WTC11 (cell line): ENCODE measurements at places on chromosomes 11 and 22. TPM values are rescaled to one million over a fixed set of nuclear protein-coding genes. Genes with fewer than 3 reads are reported as not detected.

DNA sequence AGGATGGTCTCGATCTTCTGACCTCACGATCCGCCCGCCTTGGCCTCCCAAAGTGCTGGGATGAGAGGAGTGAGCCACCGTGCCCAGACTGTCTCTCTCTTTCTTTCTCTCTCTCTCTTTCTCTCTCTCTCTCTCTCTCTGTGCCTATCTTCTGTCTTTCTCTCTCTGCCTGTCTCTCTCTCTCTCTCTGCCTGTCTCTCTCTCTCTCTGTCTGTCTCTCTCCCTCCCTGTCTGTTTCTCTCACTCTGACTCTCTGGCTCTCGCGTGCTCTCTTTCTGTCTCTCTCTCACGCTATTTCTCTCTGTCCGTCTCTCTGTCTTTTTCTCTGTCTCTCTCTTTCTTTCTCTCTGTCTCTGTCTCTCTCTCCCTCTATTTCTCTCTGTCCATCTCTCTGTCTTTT is 3911.2 kb upstream of the OR11H1 start:
- DNase-seq, result no peak

DNA sequence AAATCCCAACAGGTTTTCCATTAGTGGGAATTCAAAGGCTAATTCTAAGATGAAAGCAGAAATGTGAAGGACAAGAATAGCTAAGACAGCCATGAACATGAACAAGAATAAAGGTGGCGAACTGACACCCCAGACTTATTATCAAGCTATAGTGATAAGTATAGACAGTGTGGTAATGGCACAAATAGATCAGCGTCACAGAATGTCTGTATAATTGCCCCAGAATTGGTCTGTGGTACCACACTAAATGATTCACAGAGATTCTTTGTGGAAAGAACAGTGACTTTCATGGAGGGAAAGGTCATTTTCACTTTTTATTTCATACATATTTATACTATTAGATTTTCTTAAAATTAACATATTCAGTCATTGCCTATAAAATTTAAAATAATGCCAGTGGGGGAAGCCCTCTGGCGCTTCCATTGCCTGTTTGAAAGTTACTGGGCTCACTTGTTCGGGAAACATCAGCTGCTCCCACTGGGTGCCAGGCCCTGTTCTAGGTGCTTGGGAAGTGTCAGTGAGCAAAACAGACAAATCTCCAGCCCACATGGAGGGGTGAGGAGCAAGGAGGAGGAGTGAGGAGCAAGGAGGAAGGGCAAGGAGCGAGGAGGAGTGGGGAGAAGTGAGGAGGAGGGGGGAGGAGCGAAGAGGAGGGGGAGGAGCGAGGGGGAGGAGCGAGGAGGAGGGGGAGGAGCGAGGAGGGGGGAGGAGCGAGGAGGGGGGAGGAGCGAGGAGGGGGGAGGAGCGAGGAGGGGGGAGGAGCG is 11.3 kb upstream of the NLRP6 start:
- no peak for DNase-seq

- no peak for DNase-seq
These were observed 889.4 kb upstream of the TENM4 start for GRCh38 chr11:80330264-80330663.

DNA sequence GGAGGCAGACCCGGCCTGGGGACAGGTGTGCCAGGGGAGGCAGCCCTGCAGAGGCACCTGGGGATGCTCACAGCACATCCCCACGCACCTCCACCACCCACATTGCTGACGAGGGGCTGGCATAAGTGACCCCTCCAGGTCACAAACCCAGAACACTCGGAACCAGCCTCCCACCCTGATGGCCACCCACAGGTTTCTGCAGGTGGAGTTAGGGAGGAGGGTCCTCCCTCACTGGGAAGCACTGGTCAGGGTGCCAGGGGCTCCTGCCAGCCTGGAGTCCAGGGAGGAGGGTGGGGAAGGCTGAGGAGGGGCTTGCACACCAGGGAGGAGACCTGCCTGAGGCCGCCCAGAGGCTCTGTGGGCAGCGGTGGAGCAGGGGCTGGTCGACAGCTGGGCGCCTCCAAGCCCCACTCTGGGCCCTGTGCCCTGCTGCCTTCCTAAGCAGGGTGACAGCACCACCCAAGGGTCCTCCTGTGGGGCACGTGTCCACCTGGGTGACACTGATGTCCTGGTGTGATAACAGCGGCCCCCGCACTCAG is 51.0 kb upstream of the CARS1 start:
- DNase-seq, result peak; percentile 6

DNA sequence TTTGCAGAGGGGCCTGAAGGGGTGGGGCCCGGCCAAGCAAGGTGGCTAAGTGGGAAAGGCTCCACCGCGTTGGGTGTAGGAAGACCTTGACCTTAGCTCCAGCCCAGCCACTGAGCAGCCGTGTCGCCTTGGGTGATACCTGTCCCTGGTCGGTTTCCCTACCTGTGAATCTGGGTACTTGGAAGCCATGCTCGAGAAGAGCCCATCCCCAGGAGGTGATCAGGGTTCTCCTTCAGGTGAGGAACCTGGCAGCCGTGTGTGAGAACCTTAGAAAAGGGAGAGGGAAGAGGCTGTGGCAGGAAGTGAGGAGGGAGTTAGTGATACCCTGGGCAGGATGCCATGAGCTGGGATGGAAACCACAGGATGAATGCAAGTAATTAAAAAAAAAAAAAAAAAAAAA is 21.6 kb downstream of the PPARA start:
- DNase-seq, result no peak

The PATE2 gene
- not detected in 3 replicates for total RNA-seq

DNA sequence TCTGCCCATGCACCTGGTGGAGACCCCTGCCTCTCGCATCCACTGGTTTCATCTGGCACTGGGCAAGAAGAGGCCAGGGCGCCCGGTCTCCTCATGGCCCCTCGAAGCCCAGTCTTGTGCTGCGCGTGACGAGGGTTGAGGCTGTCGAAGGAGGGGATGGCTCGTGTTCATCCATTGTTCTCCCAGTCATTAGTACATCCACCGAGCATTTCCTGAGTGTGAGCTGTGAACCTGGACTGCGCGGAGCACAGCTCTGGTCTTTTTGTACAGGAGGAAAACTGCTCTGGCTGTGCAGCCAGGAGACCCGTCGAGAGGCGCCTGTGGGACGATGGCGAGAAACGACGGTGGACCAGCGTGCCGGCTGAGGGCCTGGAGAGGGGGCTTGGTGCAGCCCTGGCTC is 6.8 kb downstream of the CACNA1I start:
- DNase-seq, result no peak

DNA sequence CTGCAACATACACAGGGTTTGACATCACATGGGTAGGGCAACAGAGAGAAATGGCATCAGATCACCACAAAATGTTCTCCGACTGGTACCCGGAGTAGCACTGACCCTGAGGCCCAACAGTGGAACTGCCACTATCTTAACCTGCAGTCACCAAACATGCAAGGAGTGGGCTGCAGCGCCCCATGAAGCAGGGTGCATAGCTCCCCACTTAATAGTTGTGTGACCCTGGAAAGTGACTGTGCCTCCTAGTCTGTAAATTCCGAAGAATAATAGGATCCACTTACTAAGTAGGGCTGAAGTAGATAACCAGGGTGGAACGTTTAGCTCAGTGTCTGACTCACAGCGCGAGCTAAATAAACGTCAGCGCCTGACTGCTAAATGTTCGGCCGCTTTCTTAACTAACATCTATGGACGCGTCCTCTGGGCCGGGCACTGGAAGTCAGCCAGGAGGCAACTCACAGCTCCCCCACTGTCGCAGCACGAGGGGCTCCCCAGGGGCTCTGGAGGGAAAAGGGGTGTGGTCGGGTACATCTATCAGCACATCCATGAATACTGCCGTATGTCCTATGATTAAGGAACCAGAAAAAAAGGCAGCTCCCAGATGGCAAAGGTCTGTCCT is 777 bp downstream of the LTO1 start:
- DNase-seq, result no peak

- no peak for DNase-seq
These were observed 6.8 kb upstream of the ESAM start for GRCh38 chr11:124768914-124769313.

GRCh38 chr11:121295246-121296029 is 2.9 kb downstream of the SC5D start:
- no peak for DNase-seq

- DNase-seq, result no peak
These were observed 1.1 kb upstream of the DIXDC1 start for GRCh38 chr11:111936040-111936540.

DNA sequence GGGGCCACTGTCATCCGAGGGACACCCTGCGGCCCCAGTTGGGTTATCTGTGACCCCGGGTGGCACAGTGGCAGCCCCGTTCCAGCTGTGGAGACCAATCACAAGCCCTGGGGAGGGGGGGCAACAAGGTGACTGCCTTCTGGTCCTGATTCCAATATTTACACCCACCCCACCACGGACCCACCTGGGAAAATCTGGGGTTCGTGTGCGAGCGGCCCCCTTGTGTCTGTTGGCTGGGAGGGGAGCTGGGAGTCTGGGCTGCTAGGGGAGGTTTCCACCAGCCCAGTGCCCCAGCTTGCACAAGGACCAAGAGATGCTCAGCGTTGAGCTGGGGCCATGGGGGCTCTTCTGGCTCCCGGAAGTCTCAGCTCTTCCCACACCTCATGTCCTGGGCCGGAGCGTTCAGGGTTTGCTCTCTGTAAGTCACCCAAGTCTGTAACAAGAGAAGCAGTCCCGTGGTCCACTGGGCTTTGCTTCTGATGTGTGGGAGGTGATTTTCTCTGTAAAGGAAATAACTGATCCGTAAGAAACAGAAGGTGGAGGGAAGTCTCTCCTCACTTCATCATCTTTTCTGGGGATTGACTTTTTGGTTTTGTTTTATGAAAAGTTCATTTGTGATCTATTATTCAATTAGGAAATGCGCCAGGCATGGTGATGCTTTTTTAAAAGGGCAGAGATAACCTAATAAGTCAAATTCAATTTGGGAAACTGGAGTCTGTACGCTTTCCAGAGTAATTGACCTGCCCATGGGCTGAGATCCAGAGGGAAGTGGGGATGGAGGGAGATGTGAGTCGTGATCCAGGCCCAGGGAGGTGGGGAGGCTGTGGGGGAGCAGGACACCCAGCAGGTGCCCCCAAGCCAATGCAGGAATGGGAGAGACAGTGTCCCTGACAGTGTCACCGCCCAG is 22.4 kb upstream of the GAL start:
- no peak for DNase-seq

The SAA1 gene
- 7.7 to 12.8 TPM (median 8.8 TPM) in 3 replicates for total RNA-seq

GRCh38 chr22:25802018-25802417 is 60.0 kb downstream of the MYO18B start:
- DNase-seq, result no peak

The OR51B4 gene
- total RNA-seq, result not detected in 3 replicates

- no peak for DNase-seq
These were observed 299.7 kb upstream of the ANO3 start for GRCh38 chr11:26032241-26032640.
